ENCODE measurements at places on chromosomes 3 and 15.
A peak's percentile ranks its signal among the peaks of the same experiment; 100 is the strongest.

- H3K27ac ChIP-seq: no peak overlapping the region
- H3K27me3 ChIP-seq: peaks cover 32% of the 10 kb centered on the region
- no peak overlapping the region for H3K4me3 ChIP-seq
- H3K36me3 ChIP-seq: no peaks in the 10 kb centered on the region
- H3K4me1 ChIP-seq: no peaks in the 10 kb centered on the region
Measured at GRCh38 chr15:55796321-55796965, 53.5 kb upstream of the PRTG start.

DNA sequence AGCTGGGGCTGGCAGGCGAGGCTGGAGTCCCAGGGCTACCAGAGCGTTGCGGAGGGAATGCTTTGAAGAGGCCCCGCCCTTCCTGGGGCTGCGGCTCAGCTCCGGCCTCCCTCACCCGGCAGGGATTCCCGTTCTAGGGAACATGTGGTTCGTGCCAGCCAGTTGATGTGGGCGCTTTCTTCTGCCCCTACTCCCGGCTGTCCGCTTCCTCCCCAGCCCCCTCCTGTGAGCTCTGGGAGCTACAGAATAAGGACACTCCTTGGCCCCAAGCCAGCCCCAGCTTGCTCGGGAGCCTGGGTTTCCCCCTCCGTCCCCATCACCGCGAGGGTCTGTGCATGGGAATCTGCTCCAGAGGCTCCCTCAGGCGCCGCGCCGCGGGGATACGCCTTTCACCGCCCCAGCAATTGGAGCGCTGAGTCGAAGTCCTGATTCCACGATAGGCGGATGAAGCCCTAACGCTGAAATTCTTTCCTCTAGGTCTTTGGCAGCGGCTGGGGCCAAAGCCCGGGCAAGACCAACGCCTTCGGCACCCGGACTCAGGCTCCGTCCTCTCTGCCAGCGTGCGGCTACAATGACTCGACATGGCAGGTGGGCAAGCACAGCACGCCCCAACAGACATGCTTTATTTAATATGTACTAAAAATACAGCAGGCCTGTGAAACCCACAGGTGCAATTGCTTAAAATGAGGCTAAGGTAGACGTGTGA is 69.5 kb downstream of the KLF15 start:
- H3K27ac ChIP-seq: no peak overlapping the region
- peaks cover 2% of the 10 kb centered on the region for H3K4me1 ChIP-seq
- H3K36me3 ChIP-seq: no peaks in the 10 kb centered on the region
- peaks cover 72% of the 10 kb centered on the region for H3K27me3 ChIP-seq

DNA sequence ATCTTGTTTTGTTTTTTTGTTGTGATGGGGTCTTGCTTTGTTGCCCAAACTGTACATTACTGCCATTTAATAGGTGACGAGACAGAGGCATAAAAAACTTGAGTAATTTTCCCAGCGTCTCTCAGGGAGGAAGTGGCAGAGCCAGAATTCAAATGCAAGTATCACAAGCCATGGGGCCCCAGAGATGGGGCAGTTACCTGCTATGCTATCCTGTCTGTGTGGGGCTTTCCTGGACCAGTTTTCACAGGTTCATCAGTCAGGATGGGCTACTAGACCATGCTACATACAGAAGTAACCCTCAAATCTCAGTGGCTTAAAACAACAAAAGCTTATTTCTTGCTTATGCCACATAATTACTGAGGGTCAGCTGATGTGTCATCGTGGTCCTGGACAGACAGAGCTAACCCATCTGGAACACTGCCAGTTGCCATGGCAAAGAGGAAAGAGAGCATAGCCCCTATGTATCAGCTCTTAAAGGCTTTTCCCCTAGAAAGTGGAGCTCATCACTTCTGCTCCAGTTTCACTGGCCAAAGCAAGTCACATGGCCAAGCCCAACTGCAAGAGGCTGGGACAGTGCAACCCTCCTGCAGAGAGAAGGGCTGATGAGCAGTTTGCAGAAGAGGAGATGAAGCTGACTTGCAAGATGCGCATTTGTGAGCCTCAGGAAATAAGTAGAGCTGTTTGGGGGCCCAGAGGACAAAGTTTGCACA is 31.7 kb upstream of the SYNM start:
- H3K4me1 ChIP-seq: peaks cover 2% of the 10 kb centered on the region
- no peak overlapping the region for H3K4me3 ChIP-seq
- no peak overlapping the region for H3K27ac ChIP-seq
- DNase-seq: no peak

DNA sequence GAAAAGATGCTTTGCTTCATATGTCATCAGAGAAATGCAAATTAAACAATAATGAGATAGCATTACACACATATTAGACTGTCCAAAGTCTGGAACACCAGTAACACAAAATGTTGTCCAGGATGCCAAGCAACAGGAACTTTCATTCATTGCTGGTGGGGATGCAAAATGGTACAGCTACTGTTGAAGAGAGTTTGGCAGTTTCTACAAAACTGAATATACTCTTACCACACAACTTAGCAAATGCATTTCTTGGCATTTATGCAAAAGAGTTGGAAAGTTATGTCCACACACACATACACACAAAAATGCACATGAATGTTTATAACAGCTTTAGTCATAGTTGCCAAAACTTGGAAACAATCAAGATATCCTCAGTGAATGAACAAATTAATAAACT is 195.2 kb upstream of the MME start:
- no peak overlapping the region for H3K27ac ChIP-seq
- H3K36me3 ChIP-seq: no peaks in the 10 kb centered on the region
- no peak overlapping the region for H3K4me3 ChIP-seq
- no peaks in the 10 kb centered on the region for H3K4me1 ChIP-seq
- DNase-seq: no peak
- H3K27me3 ChIP-seq: no peaks in the 10 kb centered on the region

- H3K36me3 ChIP-seq: no peaks in the 10 kb centered on the region
- no peak overlapping the region for H3K27ac ChIP-seq
- DNase-seq: no peak
- no peak overlapping the region for H3K4me3 ChIP-seq
Measured at GRCh38 chr3:161316006-161316689, 55.2 kb downstream of the SPTSSB start.

GRCh38 chr15:83983634-83984458 is 251.7 kb upstream of the GOLGA6L4 start:
- no peak overlapping the region for H3K27ac ChIP-seq
- H3K4me1 ChIP-seq: no peaks in the 10 kb centered on the region
- no peak overlapping the region for H3K4me3 ChIP-seq
- H3K27me3 ChIP-seq: peaks cover 13% of the 10 kb centered on the region

DNA sequence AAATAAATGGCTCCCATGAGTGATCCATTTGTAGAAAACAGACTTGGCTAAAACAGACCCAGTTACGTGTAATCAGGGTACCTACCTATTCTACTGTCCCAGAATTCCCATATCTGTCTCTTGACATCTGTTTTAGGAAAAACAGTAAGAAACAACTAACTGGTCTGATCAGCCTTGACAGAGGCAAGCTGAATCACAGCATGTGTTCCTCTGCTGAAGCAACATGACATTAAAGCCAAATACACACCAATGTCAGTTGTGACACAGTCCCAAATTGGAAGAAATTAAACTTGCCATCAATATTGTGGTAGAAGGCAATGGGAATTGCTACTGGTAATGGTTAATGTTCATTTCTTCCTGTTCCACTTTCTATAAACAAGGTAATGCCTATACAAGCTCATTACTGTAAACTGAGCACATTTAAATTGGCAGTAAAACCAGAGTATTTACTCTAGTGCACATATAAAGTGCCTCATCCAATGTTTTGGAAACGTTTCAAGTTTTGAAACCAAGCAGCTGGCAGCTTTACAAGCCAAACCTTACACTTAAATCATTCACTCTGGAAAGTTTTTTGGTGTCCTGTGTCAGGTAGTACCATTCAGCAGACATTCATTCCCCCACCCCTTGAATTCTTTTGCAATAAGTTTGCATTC is 27.0 kb downstream of the ALDH1A2 start:
- peaks cover 2% of the 10 kb centered on the region for H3K36me3 ChIP-seq
- peaks cover 3% of the 10 kb centered on the region for H3K4me1 ChIP-seq
- DNase-seq: no peak
- H3K4me3 ChIP-seq: no peak overlapping the region
- H3K27ac ChIP-seq: peak overlapping the region; percentile 2

DNA sequence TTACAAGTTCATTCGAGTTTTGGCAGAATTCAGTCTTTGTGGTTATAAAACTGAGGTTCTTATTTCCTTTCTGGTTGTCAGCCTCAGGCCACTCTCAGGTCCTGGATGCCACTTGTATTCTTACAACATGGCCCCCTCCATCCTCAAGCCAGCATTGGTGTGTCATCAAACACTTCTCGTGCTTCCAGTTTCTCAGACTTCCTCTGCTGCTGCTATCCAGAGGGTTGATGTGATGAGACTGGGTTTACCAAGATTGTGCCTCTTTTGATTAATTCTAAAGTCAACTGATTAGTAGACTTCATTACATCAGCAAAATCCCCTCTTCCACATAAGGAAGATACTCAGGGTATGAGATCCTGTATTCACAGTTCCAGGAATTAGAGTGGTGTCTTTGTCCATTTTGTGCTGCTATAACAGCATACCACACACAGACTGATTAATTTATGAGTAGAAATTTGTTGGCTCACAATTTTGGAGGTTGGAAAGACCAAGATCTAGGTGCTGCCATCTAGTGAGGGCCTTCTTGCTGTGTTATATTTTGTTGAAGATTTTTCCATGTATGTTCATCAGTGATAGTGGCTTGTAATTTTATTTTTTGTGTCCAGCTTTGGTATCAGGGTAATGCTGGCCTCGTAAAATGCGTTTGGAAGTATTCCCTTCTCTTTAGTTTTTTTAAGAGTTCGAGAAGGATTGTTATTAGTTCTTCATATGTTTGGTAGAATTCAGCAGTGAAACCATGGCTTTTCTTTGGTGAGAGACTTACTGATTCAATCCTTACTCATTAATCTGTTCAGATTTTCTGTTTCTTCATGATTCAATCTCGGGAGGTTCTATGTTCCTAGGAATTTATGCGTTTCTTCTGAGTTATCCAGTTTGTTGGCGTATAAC is 11.1 kb downstream of the LRCH3 start:
- peaks cover 39% of the 10 kb centered on the region for H3K4me1 ChIP-seq
- H3K27me3 ChIP-seq: no peaks in the 10 kb centered on the region
- peak overlapping the region; percentile 74 for H3K27ac ChIP-seq
- H3K36me3 ChIP-seq: no peaks in the 10 kb centered on the region

DNA sequence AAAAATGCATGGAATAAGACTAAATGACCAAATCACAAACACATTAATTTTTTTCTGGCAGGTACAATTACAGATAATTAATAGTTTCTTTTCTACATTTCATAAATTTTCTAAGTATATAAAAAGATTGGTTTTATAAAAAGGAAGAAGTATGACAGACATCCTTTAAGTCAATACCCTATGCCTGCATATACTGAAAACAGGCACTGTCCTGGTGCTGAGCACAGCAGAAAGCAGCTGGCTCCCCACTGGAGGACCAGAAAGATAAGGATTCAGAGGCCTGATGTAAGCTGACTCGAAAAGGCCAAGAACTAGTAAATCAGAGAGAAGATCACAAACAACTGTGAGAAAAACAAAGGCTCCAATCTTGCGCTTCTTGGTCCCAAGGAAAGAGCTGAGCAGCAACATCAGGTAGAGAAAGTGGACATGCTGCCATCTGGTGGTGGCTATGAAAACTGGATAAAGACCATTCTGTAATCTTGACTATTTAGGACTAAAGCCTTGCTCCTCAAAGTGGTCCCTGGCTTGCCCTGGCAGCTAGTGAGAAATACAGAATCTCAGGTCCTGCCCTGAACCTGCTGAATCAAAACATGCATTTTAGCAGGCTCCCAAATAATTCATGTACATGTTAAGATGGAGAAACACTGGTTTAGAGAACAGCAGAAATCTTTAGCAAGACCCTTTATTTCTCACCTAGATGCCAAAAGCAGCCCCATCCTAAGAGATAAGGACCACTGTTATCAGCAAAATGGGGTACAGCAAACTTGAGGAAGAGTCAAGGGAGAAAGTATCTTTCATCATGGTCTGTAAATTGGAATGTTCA is 76.0 kb downstream of the TRANK1 start:
- peaks cover 16% of the 10 kb centered on the region for H3K36me3 ChIP-seq
- no peaks in the 10 kb centered on the region for H3K27me3 ChIP-seq
- H3K4me3 ChIP-seq: no peak overlapping the region
- H3K4me1 ChIP-seq: peaks cover 35% of the 10 kb centered on the region

All from T-helper 17 cell (primary cell).